ENCODE measurements at places on chromosomes 1 and 21.

DNA sequence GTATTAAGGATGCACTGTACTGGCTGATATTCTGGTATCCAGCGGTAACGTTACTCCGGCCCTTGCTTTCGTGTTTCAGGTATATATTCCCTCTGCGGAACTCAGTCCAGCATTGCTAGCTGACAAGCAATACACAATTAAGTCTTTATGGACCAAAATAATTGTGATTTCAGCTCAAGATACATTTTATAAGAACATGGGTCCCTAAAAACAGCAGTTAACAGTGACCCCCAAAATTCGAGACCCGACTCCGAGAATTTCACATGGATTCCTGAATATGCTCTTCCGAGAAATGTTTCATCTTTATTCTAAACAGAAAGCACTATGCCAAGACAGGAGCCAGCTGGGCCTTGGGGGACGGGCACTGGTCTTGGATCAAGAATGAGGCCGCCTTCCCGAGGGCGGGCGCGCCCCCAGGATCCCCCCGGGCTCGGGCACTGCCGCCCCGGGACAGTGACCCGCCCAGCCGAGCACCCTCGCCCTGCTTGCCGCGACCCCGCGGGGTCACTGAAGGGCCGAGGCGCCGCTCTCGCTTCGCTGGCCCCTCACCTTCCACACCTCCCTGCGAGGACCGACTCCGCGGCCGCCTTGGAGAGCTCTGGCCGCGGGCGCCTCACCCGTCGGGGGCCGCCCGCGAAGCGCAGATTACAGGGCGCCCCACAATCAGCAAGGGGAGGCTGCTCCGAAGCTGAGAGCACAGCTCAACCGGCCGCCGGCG is 610 bp downstream of the SCYL3 start:
- DNase-seq = no peak

DNA sequence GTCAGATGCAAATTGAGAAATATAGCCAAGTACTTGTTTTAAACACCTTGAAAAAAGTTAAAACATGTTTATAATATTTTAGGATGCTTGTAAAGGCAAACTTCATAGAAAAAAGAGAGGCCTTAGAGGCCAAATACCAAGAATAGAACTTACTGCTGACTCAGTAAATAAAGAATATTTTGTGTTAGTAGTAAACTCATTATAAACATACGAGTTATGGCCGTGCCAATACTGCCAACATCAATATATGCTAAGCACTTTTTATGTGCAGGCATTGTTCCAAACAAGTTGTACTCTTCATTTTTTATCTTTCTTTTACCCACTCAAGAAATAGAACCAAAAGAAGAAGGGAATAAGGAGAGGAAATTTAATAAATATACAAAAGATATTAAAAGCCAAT is 705.9 kb upstream of the NCAM2 start:
- no peak for DNase-seq

DNA sequence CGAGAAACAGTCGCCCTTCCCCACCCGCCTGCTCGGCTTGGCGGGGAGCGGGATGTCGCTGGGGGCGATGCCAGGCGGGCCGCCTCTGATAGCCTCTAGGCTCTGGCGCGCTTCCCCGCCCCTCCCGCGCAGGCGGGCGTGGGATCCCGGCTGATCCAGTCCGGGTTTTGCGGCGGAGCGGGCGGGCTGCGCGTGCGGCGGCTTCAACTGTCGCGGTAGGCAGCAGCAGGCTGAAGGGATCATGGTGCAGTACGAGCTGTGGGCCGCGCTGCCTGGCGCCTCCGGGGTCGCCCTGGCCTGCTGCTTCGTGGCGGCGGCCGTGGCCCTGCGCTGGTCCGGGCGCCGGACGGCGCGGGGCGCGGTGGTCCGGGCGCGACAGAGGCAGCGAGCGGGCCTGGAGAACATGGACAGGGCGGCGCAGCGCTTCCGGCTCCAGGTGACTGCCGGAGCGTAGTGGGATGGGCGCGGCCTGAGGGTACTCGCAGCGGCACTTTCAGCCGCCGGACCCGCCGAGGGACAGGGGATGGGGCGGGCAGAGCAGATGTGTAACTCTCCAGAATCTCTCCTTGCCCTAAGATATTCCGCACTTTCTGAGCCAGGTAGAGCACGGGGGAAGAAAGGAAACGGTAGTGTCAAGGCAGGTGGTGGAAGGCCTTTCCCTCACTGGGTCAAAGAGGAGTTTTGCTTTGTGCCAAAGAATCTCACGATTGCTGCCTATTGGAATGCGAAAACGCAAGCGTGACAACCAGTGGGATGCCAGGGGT is at the start of gene FAAH:
TSS of gene FAAH (plus strand) at position 210 of the 764 bp plus-strand sequence. CDS start at position 242, 32 bp downstream.
- peak; percentile 75 for DNase-seq

GRCh38 chr1:221067721-221068120 is 188.5 kb downstream of the HLX start:
- no peak for DNase-seq

DNA sequence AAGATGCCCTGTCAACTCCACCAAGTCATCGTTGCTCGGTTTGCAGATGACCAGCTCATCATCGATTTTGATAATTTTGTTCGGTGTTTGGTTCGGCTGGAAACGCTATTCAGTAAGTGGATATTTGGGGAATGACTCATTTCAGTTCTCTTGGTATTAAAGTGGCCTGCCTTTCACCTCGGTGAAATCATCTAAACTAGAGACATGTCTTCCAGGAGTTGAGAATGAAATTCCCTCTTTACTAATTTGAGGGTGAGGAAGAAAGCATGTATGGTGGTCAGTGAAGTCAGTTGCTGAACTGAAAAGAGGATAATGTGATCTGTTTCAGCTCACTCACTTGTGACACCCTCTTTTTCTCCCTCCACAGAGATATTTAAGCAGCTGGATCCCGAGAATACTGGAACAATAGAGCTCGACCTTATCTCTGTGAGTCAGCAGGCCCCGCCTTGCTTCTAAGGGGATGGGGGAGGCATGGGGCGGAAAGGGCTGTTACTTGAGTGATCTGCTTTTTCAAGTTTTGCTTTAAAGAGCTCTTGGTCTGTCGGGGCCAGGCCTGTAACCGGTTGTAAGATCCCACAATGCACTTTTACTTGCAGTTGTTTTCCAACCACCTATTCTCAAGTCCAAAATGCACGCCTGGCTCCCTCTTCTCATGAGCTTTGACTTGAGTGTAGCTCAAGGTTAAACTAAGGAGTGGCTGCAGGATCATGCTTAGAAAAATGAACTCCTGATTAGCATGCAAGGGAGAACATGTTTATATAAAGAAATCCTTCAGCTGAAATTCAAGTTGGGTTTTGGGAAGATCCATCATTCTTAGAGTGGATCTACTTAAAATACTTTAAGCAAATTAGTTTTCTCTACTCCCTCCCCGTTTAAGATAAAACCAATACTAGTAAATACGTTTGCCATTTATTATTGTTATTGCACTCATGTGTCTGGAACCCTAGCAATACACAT is 59.8 kb downstream of the CAPN2 start:
- DNase-seq = peak; percentile 46

DNA sequence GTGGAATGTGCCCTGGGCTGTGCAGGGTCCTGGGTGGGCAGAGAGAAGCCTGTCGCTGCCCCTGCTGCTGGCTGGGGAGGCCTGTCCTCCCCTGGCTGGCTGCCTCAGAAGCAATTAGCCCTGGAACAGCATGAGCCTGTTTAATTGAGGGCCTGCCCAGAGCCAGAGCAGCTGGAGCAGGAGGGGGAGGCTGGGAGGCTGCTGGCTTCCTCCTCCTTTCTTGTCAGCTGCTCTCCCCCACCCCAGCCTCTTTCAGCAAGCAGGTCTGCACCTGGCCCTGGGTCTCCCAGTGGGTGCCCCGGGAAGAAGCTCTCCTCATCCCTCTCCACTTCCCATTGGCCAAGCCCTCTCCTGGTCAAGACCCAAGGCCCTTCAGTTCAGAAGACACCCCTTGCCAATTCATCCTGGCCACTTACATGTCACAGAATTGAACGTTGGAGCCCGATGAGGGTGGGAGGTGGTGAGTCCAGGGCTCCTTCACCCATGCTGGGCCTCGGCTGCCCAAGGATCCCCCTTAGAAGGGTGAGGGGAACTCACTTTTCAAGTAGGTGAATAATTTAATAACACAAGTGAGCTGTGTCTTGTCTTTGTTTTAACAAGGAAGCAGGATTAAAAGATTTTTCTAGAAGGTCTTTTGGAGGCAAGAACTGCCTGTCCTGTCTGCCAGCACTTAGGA is 13.2 kb downstream of the AMPD2 start:
- peak; percentile 77 for DNase-seq

- DNase-seq = no peak
These were observed 1.1 kb downstream of the ERO1B start for GRCh38 chr1:236280438-236281197.

- peak; percentile 33 for DNase-seq
These were observed 591 bp upstream of the KDM1A start for GRCh38 chr1:23018661-23019093.

DNA sequence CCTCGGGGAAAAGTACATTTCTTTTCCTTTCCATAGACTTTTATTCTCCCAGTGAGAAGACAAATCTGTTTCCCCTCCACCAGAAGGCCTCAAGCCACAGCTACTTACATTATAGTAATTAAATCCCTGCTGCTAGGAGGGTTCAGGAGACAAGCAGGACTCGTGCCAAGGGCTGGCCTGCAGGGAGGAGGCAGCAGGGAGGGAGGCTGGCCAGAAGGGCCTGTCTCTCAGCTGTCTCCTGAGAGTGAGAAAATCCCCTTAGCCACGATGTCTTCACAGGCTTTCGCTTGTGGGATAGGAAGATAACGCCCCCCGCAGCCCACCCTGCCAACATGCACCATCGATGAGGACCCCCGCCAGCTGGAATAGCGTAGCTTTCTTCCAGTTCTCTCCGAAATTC is 14.0 kb downstream of the KCNN3 start:
- DNase-seq = peak; percentile 78

- no peak for DNase-seq
These were observed 1722.4 kb downstream of the PLA2G4A start for GRCh38 chr1:188551176-188551575.

DNA sequence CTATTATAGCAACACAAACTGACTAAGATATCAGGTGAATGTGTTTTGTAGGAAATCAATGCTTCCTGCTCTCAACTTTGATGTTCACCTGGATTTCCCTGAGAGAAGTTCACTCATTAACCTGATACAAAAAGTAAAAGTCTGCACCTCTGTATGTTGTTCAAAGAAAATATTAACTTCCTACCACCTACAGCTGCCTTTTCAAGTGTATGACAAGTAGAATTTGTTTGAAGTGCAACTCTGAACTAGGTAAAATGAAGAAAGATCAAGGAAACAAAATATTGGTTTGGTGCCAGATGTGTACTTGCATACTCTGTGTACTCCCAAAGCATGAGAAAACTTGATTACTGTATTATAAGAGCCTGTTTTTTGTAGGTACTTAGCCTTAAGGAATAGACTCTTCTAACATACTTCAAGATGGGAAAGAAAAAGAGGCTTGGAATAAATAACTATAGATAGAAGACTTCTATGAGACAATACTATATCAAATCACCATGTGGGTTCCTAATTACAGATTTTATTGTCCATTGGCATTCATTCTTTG is 193.4 kb downstream of the APP start:
- DNase-seq = no peak

- DNase-seq = no peak
These were observed 88.2 kb upstream of the ABCD3 start for GRCh38 chr1:94329986-94330385.

DNA sequence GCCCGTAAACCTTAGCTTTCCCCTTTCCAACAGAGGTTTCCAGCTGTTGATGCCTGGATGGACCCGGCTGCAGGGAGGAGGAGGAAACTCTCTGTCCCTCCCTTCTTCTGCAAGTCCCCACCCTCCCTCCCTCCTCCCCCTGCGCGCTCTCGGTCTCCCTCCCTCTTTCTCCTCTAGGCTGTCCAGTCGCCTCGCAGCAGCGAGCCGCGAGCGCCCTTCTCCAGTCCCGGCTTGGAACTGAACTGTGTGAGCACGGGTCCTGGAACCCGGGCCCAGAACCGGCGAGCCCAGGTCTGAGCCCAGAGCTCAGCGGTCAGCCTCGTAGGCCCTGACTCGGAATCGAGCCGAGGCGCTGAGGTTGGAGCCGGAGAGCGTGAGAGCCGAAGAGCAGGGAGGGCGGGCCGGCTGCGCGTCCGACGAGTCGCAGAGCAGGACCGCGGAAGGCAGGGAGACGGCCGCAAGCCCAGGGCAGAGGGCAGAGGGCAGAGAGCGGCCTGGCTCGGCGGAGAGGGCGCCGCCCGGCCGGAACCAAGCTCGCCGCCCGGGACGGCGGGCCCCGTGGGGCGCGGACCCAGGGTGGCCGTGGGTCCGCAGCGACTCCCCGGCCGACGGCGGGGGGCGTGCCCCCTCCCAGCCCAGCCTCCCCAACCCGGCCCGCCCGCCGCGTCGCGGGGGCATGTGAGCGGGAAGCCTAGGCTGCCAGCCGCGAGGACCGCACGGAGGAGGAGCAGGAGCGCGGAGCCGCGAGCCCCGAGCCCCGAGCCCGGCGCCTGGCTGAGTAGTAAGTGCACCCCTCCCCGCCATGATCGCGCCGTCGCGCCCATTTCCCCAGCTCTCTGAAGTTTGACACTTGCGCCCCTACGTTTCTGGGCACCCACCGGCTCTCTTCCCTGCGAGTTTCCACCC is at the start of gene SOX13:
TSS of gene SOX13 (plus strand) at position 185 of the 906 bp plus-strand sequence. CDS start 39,801 bp downstream, outside the sequence.
- peak; percentile 92 for DNase-seq

DNA sequence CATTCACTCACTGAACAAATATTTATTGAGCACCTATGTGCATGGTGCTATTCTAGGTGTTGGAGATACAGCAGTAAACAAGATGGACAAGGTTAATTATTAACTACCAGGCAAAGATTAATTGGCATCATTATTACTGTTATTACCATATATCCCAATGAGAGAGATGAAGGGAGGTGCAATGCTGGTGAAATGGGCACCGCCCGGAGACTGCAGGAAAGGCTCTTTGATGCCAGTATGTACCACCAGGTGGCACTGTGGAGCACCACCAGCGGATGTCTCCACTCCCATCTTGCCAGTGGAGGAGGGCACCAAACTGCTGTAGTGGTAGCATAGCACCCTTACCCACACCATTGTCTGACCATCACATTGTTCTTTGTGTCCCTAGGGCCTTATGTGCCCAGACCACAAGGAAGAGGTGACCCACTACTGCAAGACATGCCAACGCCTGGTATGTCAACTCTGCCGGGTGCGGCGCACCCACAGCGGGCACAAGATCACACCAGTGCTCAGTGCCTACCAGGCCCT is 3.0 kb downstream of the TRIM46 start:
- peak; percentile 84 for DNase-seq

GRCh38 chr1:156108057-156108456 is 6.5 kb upstream of the LMNA start:
- no peak for DNase-seq

GRCh38 chr1:83810144-83810543 is 188.8 kb downstream of the TTLL7 start:
- no peak for DNase-seq

GRCh38 chr1:24872061-24872850 is 57.8 kb downstream of the RUNX3 start:
- DNase-seq = no peak

DNA sequence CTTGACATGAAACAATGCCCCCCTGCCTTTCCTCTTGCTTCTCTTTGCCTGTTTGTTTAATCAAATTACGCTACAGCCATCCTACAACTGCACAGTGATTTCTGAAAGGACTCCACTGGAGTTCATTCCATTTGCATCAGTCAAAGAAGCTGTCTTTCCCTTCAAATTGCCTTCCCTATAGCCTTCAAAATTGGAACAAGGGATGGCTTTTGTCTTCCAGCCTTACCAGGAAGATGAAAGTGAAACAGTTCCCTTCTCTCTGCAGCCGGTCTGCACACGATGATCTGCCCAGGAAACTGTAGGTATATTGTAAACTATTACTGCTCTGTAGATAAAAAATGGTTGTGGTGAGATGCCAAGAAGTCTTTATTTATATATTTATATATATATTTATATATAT is 65.6 kb upstream of the ETS2 start:
- no peak for DNase-seq

GRCh38 chr1:37420456-37420855 is 53.9 kb upstream of the ZC3H12A start:
- no peak for DNase-seq

- peak; percentile 98 for DNase-seq
These were observed 38.4 kb downstream of the SPEN start for GRCh38 chr1:15885701-15886610.

Measured in left hindlimb (tissue), 1 donor.